ENCODE measurements at places on chromosomes 11 and 22.
A peak's percentile ranks its signal among the peaks of the same experiment; 100 is the strongest.

DNA sequence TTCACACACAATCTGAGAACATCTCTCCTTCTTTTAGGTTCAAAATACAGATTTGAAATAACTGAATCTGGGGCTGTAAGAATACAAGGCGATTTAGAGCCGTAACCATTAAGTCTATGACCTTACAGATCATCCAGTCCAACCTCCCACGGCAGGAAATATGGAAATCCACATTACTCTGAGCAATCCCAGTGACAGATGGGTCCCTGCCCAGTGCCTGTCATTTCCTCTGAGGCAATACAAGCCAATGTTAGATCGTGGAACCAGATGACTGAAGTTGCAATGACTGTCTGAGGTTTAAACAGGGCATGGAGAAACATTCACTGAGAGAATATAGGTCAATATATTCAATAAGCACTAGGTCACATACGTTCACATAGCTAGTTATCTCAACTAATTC lies 77.4 kb upstream of the OR5AK2 start:
- no peak for DNase-seq

DNA sequence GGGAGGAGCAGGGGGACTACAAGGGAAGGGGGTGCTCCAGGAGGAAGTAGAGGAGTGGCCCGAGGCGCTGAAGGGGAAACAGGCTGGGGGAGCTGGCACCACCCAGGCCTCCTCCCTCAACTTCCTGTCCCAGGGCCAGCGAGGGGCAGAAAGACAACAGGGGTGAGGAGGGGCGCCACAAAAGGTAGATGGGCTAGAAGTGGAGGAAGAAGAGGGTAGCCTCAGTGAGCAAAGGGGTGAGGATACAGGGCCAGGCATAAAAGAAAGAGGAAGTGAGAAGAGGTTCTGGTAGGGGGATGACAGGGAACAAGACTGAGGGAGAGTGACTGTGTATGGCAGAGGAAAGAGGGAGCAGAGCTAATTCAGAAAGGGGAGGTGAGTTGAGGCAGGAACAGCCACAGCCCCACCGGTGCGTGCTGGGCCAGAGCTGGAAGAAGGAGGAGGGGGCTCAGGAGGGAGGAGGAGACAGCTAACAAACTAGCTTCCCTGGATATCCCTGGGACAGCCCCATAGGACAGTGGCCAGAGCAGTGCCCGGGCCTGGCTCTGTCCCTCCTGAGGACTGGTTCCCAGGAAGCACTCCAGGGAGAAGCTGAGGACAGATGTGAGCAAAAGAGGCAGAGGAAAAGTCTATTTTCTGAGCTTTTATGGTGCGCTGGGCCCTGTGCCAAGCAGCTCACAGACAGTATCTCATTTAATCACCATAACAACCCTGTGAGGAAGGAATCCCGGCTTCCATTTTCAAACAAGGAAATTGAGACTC lies 8.5 kb downstream of the DCHS1 start:
- DNase-seq = no peak

- no peak for DNase-seq
Measured at GRCh38 chr11:60718524-60719316, 5.8 kb upstream of the MS4A18 start.

DNA sequence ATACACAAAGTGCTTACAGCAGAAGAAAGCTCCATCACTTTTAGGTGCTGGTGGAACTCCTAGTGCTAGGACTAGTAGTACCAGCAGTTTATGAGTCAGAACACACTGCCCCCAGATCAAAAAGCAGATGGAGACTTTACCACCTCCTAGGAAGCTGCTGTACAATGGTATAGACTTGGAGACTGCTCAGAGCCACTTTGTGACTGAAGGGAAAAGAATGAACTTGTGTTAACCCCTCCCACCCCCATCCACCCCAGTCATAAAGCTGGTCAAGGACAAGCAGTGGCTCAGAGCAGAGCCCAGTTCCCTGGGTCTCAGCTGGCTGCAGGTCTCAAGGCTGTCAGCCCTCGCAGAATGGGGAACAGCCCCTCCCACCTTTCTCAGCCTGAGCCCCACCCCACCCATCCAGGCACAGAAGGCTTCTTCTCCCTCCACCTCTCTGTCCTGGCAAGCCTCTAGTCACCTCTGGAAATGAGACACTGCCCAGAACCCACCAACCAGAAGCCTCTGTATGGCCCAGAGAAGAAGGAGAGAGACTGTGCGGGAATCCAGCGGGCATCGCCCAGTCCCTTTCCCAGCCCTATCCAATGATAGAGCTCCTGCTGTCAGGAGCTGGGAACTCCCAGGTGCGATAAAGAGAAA lies 23.8 kb downstream of the PACSIN2 start:
- DNase-seq = no peak

GRCh38 chr11:85279267-85279666 lies 347.9 kb downstream of the DLG2 start:
- no peak for DNase-seq

- DNase-seq = no peak
Measured at GRCh38 chr11:69463995-69464960, 17.2 kb upstream of the LINC01488 start.

DNA sequence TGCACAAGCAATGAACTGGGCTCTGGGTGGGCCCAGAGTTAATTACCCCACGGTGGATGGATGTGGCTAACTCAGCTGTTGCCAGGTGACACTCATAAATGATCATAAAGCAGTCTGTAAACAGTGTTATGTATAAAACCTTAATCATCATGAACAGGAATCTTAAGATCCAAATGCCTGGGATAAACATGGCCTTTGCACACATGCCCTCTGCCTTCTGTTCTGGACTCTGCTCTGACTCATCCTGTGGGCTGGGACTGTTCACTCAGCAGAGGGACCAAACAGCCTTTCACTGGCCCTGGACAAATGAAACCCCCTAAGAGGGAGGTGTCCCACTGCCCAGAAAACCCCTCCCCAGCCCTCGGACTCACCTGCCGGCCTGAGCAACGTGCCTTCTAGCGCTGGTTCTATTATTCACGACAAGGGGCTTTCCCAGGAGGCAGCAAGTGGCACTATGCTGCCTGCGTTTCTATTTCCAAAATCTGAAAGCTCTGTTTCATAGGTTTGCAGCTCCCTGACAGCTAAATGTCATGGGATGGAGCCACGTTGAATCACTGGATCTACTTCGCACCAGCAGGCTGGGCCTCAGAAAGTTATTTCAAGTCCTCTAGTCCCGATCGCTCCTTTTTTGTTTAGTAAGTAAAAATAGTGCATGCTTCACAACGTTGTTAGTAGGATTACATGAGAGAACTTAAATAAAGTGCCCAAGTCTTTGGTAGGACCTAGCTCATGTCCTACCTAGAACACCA lies 53.0 kb downstream of the LARGE1 start:
- DNase-seq = no peak

GRCh38 chr11:115941481-115941993 lies 437.3 kb upstream of the CADM1 start:
- DNase-seq = no peak

- no peak for DNase-seq
Measured at GRCh38 chr11:121341609-121342008, 49.0 kb downstream of the SC5D start.

- no peak for DNase-seq
Measured at GRCh38 chr11:94447149-94447548, 45.9 kb upstream of the GPR83 start.

GRCh38 chr11:76237000-76237649 lies 30.8 kb upstream of the WNT11 start:
- no peak for DNase-seq

DNA sequence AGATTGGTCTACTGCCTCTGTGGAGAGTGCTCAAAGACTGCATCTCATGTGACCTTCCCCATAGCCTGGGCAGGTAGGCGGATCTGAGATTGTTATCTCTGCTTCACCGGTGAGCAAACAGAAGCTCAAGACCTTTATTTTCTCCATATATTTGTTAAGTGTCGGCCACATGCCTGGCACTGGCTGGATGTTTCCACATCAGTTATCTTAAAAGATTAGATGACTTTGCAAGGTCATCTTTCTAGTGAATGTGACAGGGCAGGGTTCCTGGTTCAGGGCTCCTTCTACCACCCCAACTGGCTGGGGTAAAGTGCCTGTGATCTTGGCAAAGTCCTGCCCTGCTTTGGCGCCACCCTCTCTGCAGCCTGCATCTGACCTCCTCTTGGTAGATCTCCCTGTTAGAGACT lies 125.0 kb downstream of the CCDC81 start:
- DNase-seq = no peak

- no peak for DNase-seq
Measured at GRCh38 chr11:107804971-107805370, 53.6 kb downstream of the SLC35F2 start.

DNA sequence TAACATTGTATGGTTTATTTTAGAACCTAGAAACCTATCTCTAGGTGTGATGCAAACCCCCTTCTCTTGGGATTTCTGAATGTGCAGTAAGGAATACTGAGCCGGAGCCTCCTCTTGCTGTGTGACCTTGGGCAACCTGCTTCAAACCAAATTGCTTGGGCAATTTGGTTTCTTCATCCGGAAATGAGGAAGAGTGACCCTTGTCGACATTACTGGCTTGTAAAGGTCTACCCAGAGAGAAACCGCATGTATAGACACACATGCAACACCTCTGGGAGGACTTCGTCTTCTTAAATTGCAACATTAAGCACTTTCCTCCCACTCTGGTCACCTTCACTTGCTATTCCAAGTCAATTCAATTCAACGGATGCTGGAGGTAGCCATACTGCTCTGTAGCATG lies 19.6 kb upstream of the TP53I11 start:
- DNase-seq = no peak

DNA sequence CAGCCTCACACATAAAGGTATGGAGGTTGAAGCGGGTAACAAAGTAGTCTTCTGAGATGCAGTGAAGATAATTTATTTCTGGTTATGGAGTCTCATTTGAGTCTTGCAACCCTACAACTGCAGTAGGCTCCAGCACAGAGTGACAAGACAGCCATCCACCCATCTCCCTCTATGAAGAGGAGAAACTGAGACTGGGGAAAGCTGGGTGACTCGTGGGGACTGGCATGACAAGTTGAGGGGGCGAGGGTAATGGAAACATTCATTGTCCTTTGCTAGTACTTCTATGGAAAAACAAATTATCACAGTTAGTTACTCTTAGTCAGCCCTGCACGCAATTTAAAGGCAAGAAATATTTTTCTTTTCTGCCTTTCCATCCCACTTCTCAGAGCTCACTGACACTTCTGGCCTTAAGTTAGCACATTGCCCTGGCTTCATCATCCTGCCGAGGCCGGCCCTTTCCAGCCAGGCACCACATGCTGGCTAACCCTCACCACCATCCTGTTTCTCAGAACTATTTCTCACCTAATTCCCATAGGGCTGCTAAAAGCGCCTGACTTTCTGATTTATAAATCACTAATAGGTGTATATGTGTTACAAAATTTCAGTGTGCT lies 361.1 kb downstream of the ETS1 start:
- DNase-seq = no peak

GRCh38 chr11:68904248-68904847 lies 657 bp downstream of the IGHMBP2 start:
- no peak for DNase-seq

DNA sequence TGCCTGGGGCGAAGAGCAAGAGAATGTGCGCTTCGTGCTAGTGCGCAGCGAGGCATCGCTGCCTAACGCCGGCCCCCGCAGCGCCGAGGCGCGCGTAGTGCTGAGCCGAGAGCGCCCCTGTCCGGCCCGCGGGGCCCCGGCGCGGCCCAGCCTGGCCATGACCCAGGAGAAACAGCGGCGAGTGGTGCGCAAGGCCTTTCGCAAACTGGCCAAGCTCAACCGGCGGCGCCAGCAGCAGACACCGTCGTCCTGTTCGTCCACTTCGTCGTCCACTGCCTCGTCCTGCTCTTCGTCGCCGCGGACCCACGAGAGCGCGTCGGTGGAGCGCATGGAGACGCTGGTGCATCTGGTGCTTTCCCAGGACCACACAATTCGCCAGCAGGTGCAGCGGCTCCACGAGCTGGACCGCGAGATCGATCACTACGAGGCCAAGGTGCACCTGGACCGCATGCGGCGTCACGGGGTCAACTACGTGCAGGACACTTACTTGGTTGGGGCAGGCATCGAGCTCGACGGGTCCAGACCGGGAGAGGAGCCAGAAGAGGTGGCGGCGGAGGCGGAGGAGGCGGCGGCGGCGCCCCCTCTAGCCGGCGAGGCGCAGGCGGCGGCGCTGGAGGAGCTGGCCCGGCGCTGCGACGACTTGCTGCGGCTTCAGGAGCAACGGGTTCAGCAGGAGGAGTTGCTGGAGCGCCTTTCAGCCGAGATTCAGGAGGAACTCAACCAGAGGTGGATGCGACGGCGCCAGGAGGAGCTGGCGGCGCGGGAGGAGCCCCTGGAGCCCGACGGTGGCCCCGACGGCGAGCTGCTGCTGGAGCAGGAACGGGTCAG lies 1.0 kb downstream of the RASSF10 start:
- DNase-seq = no peak

GRCh38 chr22:36982136-36982535 lies 37.1 kb downstream of the TST start:
- DNase-seq = no peak

DNA sequence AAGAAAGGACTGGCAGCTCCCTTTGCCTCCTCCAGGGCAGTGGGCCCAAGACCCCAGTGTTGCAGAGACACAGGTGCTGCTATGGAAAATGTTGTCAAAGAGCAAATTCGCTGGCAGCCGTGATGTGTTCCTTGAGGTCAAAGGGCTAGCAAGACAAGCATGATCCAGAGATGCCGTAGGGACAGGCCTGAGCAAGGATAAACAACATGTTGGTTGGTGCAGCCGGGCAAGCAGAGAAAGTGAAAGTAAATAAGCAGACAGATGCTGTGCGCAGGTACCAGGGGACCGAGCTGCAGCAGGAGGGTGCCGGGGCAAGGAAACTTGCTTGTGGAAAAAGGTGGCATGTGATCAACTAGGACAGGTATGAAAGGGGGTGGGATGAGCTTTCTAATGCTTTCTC lies 125.5 kb upstream of the NECTIN1 start:
- no peak for DNase-seq

- peak; percentile 38 for DNase-seq
Measured at GRCh38 chr11:9758637-9759518, 95.0 kb downstream of the SWAP70 start.

DNA sequence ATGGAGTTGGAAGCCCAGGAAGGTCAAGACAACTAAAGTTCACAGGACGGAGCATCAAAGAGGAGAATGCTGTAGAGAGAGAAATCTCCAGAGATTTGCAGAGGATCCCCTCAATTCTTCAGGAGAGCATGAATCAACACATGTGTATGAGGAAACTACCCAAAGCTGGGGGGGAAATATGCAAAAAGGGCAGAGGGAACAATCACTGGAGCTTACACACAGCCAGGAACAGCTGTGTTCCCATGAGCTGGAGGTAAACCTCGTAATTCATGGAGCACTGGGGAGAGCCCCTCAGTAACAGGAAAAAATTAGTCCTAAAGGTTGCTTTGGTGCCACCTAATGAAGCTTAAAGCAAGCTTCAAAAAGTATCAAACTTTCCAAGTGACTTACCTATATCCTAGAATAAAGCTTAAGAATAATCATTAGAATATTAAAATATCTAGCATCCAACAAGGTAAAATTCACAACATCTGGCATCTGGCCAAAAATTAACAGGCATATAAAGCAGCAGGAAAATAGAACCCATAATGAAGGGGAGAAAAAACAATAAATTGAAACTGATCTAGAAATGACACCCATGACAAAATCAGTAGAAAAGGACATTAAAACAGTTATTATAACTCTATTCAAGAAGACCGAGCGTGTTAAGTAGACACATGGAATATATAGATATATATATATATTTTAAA lies 134.2 kb downstream of the STK33 start:
- DNase-seq = no peak

- no peak for DNase-seq
Measured at GRCh38 chr11:1876361-1877063, 15.2 kb downstream of the PRR33 start.

GRCh38 chr22:42747701-42748513 lies 27.2 kb upstream of the A4GALT start:
- no peak for DNase-seq

All from midbrain (tissue), 1 donor.